ENCODE measurements at places on chromosomes 7 and 10.

GRCh38 chr7:93442478-93443224 is 131.9 kb downstream of the CALCR start:
- DNase-seq: no peak

GRCh38 chr10:120460776-120461175 is 3.7 kb downstream of the PLPP4 start:
- no peak for DNase-seq

DNA sequence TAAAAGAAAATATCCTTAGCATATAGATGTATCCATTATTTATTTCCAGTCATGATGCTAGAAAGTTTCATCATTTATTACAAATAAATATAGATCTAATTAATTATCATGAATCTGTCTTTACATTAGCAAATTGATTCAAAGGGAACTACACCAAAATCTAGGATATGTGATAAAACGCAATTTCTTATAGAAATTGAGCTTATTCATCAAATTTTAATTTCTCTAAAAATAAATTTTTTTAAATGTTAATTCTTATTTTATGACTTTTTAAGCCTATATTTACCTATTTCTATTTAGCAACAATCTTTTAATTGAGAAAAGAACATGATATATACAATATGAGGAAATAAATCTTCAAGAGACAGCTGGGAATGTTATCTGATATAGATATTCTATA is 34.0 kb upstream of the ING3 start:
- DNase-seq: no peak

DNA sequence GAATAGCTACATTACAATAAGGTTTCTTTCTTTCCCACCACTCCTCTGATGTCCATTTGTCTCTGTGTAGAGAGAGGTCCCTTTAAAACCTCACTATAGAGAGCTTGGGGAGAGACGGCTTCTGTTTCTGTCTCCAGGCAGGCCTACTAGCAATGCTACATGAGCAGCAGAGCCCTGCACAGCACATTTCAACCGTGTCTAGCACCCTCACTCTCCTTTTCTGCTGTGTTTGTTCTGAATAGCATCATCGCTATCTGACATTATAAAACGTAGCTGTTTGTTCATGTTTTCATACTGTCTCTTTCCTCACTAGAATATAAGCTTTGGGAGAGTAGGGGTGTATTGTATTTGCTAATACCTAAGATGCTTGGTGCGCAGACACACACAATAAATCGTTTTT is 487.8 kb upstream of the DPP6 start:
- DNase-seq: no peak

- no peak for DNase-seq
Observed at GRCh38 chr7:106858618-106859532, 6.2 kb upstream of the PIK3CG start.

- no peak for DNase-seq
Observed at GRCh38 chr10:104085801-104086400, at the start of gene COL17A1. Gene COL17A1 (minus strand): TSS chr10:104085880. CDS start chr10:104080673, 5,207 bp downstream.

- no peak for DNase-seq
Observed at GRCh38 chr7:39488467-39489393, 77.5 kb upstream of the YAE1 start.

DNA sequence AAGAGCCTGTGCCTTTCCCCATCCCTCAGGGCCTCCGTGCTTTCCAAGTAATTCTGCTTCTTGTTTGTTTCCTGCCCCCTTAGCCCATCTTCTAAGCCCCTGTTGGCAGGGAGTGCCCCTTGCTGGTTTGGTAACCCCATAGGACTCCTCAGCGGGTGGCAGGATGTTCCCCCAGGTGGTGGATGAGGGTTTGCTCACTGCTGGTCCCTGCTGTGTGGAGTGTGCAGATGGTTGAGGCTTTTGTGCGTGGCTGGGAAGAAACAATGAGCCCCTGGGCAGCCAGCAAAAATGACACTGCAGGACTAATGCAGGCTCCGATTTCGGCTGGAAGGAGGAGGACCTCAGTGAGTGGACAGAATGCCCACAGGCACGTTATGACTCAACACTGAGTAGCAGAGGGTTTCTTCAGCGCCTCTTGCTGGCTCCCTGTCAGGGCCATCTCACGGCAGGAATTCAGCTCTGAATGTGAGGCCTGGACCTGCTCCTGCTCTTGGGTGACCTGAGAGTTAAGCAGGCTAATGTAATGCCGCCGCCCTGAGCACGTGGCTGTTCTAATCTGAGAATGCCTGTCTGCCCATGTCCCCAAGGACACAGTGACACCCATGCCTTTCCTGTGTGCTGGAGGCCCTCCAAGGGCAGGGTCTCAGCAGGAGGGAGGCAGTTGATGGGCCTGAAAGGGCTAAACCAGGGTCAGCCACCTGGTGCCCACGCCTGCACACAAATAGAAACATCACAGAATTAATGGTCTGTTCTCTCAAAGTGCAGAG is 16.6 kb downstream of the BAG3 start:
- DNase-seq: no peak

- no peak for DNase-seq
Observed at GRCh38 chr10:6501931-6502330, 78.1 kb downstream of the PRKCQ start.

- no peak for DNase-seq
Observed at GRCh38 chr7:39633563-39634477, 10.4 kb downstream of the RALA start.

- no peak for DNase-seq
Observed at GRCh38 chr7:23276947-23277346, 22.2 kb upstream of the MALSU1 start.

GRCh38 chr10:17756557-17757217 is 4.7 kb downstream of the TMEM236 start:
- no peak for DNase-seq

DNA sequence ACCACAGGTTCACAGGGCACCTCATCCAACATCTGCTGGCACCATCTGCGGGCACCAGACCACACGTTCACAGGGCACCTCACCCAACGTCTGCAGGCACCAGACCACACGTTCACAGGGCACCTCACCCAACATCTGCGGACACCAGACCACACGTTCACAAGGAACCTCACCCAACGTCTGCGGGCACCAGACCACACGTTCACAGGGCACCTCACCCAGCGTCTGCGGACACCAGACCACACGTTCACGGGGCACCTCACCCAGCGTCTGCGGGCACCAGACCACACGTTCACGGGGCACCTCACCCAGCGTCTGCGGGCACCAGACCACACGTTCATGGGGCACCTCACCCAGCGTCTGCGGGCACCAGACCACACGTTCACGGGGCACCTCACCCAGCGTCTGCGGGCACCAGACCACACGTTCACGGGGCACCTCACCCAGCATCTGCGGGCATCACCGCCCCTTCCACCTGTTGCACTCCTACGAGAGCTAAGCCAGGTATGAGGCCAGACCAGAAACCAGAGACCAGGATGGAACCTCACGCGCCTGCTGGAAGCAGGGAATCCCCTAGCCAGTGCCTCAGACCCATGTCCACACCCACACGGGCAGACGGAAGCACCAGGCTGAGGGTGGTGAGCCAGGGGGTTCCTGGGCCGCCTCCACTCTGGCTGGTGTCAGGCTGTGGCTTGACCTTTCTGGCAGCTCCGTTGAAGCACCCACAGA is 182.8 kb downstream of the MAD1L1 start:
- no peak for DNase-seq

DNA sequence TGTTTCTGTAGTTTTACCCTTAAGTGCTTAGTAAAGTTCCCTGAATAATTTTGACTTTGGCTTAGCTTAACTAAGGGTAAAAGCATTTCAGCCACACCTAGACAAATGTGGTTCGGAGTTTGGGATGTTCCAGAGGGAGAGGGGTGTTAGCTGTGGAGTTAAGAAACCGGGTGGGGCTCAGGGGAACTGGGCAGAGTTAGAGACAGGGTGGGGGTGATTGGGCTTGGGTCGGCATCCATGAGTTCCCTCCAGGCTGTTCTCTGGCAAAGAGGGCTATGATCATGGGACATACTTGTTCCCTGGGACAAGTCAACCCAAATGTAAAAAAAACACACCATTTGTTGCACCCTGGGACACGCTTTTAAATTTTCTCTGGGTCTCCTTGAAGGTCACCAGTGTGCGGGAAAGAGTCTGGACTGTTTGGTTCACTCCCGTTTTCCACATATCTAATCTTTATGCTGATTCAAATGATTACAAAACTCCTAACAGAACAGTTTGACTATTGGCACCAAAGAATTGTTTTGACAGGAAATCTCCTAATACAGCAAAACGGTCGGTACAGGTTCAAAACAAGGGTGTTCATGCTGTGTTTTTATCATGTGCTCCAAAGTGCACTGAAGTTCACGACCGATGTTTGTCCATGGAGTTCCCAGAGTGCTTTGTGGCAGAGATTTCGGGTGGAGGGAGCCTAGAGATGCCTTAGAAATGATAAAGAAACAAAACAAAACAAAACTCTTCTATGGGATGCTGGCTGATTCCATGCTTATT is 56.5 kb downstream of the PLXDC2 start:
- DNase-seq: no peak

DNA sequence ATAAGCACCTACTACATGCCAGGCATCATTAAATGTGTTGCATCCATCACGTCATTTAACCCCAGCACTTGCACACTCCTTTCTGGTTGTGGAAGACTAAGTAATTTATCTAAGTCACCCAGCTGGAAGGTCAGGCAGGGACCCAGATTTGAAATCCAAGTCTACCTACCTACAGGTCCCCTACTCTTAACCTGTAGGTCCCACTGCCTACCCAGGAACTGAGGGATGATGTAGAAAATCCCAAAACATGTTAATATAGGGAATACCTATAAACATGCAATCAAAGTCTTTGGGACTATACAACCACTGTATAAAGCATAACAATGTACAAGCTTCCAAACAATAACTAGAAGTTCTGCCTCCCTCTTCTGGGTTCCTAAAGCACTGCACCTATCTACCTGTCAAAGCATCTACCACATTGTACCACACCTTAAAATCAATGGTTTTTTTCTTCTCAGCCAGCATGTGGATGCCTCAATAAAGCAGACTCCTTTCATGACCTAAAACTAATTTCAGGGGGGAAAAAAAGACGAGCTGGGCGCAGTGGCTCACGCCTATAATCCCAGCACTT is 5.6 kb downstream of the IL6 start:
- DNase-seq: no peak

DNA sequence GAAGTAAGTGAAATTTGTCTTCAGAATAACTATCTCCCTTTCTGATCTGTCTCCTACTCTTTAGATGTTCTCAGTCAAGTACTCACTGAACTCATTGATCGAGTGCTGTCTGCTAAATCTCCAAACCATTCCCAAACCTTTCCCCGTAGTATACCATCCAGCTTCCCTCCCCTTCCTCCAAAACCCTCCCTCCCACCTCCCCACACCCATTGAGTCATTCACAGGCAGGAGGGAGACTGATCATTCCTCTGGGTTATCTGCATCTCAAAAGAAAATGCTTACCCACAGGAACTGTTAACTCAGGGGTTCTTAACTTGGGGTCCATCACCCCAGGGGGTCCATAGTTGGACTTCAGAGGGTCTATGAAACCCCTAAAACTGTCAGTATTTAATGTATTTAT is 37.4 kb downstream of the GOT1 start:
- DNase-seq: no peak

GRCh38 chr7:156780724-156781455 is 112.1 kb downstream of the LMBR1 start:
- DNase-seq: no peak

GRCh38 chr7:39948375-39948955 is 1.6 kb upstream of the CDK13 start:
- DNase-seq: no peak

- no peak for DNase-seq
Observed at GRCh38 chr10:9877978-9878377, 1139.7 kb upstream of the CELF2 start.

- no peak for DNase-seq
Observed at GRCh38 chr10:27626890-27627289, 118.7 kb downstream of the MKX start.

All from stimulated activated CD4-positive, alpha-beta T cell treated with anti-CD3 and anti-CD28 coated beads, Interleukin-1b, Interleukin-23, amount 100 ng/mL, for 24 hours (primary cell).